ELF-1 (cell line): ENCODE measurements at places on chromosomes 4 and X.
A peak's percentile ranks its signal among the peaks of the same experiment; 100 is the strongest.

GRCh38 chr4:20682853-20683252, 17.4 kb upstream of the PACRGL start:
- DNase-seq, result no peak

DNA sequence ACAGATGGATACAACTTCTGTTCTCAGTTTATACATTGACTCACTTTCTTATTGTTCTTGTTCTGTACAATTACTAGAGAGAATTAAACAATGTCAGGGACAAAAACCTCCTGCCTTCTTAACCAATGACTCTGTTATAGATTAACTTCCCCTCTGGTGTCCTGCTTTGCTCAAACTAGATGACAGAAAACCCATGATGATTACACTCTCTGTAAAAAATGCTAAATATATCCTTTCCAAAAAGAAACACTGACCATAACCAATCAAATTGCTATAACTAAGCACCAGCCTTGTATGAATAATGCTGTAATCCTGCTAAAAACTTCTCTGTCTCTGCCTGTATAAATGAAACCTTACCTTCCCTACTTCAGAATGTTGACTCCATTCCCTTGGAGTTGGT, 29.8 kb upstream of the IL13RA2 start:
- DNase-seq, result no peak

DNA sequence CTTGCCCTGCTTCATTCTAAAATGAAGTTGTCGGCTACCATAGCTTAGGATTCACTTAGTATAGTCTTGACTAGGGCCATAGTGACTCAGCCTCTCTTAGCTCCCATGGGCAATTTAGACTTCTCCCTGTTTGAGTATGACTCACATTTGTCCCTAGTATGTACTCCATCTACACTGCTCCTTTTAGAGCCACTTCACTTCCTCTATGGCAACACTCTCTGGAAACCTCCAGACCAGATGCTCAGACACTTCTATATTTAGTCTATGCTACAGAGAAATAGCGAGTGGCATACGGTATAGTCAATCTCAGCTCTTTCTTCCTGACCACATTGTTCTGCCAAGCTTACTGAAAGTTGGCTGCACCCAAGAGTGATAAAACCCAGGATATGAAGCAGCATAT, 11.2 kb downstream of the MEPE start:
- DNase-seq, result no peak

DNA sequence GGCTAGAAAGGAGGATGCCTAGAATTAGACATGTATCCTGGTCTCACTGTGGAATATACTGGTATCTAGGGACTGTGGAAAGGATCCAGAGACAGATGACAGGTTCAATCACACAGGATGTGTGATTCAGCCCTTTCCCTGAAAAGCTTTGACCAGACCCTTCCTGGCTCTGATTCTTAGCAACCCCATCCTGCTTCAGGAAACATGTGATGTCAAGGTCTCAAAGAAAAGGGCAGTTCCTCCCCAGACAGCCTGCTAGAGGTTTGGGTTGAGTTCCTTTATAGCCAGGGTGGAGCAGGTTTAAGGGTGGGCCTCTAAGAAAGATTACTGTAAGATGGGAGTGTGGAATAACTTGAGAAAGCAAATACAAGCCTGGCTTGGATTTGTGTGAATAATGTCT, 3.0 kb downstream of the BMP15 start:
- DNase-seq, result peak; percentile 20

GRCh38 chr4:158169931-158170690, 2.7 kb downstream of the GASK1B start:
- DNase-seq, result no peak

- DNase-seq, result no peak
Measured at GRCh38 chr4:182969651-182970279, 52.6 kb upstream of the DCTD start.

GRCh38 chrX:21779095-21779494, 21.2 kb upstream of the SMPX start:
- no peak for DNase-seq

DNA sequence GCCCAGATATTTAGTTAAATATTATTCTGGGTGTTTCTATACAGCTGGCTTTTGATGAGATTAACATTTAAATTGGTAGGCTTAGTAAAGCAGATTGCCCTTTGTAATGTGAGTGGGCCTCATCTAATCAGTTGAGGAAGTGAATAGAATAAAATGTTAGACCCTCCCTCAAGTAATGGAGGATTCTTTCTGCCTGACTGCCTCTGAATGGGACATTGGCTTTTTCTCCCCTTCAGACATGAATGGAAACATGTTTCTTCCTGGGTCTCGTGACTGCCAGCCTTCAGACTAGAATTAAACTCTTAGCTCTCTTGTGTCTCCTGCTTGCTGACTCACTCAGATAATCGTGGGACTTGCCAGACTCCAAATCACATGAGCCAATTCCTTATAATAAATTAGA, 266.7 kb downstream of the INPP4B start:
- DNase-seq, result no peak

DNA sequence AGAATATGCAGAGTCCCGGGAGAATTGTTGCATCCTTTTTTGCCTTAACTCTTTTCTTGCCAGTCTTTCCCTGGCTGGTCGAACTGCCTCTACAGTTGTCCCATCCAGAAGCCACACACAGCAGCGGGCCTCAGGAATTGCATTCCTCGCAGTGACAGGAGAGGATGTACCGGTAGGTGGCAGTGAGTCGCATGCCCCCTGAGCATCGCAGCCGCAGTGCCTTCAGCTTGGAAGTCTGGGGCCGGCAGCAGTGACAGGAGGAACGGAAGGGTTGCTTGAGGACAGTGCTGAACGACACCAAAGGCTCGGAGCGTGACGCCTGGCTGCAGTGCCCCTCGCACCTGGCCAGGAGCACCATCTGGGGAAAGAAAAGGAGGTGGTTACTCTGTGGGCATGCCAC, 23.5 kb downstream of the NDP start:
- peak; percentile 86 for DNase-seq

GRCh38 chr4:77310931-77311330, 153.9 kb downstream of the CCNG2 start:
- DNase-seq, result peak; percentile 4

- no peak for DNase-seq
Measured at GRCh38 chrX:123518791-123519190, 214.1 kb downstream of the THOC2 start.

- DNase-seq, result peak; percentile 31
Measured at GRCh38 chrX:22952010-22952409, 47.8 kb upstream of the DDX53 start.
